Upper lobe of left lung (tissue), 6 donors: ENCODE measurements at places on chromosomes 7 and 10. TPM values are rescaled to one million over a fixed set of nuclear protein-coding genes. Genes with fewer than 3 reads are reported as not detected.

The MKX gene
- 1.2 TPM for total RNA-seq

The PARD3 gene
- total RNA-seq, result 30.6 TPM

The NPC1L1 gene
- 0.55 TPM for total RNA-seq

DNA sequence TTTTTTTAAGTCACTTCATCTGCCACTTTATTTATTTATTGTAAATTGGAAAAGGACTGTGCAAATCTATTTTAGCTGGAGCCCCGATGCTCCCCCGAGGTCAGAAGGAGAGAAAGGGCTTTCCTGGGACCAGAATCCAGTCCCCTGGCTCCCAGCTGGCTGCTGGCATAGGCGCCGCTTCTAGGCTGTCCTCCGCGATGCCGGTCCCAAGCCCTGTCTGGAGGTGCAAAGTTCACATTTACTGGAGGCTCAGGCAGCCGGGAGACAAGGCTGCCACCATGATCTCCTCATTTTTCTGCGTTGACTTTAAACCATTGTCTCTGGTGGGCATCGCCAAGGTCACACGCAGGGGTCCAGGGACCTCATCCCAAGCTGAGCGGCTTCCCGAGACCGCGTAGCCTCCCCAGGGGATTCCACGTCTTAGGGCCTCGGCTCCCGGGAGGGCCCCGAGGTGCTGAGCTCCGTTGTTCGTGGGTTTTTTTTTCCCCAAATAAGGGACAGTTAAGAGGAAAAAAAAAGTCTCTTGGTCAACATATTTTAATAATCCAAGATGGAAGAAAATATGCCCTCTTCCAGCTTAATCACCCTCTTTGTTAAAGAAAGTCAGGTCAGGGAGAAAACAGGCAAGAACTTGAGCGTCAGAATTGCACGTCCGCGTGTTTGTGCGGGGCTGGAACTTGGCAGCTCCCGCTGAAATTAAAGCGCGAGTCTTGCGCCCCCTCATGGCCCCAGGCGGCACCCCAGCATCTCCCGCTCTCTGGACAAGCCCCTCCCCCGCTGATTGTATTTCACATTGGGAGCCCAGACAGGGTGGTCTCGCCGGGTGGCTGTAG, 11.9 kb downstream of the RGR start:
- H3K4me1 ChIP-seq, result peaks cover 3% of the 10 kb centered on the region
- H3K27ac ChIP-seq, result no peak overlapping the region
- H3K27me3 ChIP-seq, result no peaks in the 10 kb centered on the region

DNA sequence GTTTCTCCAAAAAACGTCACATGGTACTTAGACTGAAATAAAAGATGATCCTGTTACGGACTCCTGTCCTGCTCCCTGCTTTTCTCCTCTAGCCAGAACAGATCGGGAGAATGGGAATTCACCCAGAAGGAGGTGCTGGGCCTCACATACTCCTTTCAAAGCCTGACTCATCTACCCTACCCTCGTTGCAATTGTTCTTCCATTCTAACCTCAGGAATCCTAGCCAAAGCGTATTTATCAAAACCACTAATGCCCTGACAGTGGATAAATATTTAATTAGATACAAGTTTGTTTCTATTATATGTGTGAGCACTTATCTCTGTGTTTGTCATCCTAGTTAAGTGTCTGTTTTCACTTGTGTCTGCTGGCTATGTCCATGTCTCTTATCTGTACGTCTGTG, 21.7 kb downstream of the ZCWPW1 start:
- no peak for DNase-seq
- no peaks in the 10 kb centered on the region for H3K36me3 ChIP-seq
- H3K4me1 ChIP-seq, result no peaks in the 10 kb centered on the region

DNA sequence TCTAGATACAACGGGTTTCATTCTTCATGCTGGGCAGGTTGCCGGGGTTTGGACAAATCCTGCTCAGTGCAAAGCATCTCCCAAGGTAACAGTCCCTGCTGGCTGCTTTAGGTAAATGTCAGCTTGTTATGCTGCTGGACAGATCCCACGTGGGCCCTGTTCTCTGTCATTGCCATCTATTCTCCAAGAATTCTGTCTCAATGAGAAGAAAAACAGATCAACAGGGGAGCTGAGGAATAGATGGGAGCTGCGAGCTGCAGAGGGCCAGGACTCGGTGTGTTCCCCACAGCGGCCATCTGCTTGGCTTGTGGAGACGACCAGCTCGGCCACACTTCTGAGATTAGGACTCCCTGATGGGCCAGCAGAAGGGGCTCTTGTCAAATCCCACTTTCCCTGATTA, 235.2 kb downstream of the DPP6 start:
- no peaks in the 10 kb centered on the region for H3K27me3 ChIP-seq
- no peak overlapping the region for H3K4me3 ChIP-seq

- H3K36me3 ChIP-seq, result no peaks in the 10 kb centered on the region
- H3K27ac ChIP-seq, result no peak overlapping the region
- H3K4me1 ChIP-seq, result peaks cover 13% of the 10 kb centered on the region
These were observed 286.9 kb upstream of the NFE2L3 start for GRCh38 chr7:25864943-25865751.
